T-helper 9 cell (primary cell): ENCODE measurements at places on chromosomes 4 and X.

DNA sequence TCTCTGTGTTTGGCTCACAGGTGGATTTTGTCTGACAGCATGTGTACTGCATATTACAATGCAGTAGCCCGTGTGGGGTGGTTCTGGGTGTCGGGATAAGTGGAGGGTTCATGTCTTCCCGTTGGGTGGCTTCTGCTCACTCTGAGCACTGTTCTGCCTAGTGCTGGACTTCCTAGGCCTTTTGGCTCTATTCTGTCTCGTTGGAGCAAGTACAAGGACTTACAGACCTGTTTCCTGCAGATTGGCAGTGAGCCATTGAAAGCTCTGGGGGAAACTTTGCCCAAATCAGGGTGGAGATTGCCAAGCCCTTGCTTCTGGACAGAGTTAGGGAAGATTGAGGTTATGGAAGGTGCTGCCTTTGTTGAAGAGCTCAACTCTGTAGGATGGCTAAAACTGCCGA lies 91.1 kb upstream of the SLC4A4 start:
- DNase-seq = no peak

DNA sequence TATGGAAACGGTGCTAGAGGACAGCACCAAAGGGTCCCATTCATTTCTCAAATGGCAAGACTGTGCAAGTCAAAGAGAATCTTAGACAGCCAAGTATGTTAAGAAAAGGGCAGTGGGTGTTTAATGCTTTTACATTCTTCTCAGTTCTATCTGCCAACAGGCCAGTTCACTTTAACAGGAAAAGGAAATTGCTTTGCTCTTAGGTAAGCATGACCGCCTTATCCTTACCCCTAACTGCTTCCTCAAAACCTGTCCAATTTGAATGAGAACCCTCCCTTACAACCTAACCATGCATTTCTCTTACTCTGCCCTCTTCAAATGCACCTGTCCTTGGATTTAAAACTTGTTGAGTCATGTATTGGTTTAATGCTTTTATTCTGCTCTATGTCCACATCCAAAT lies 44.5 kb upstream of the BLTP1 start:
- DNase-seq = no peak

- DNase-seq = no peak
Measured at GRCh38 chrX:27815209-27815608, 7.4 kb downstream of the MAGEB10 start.

DNA sequence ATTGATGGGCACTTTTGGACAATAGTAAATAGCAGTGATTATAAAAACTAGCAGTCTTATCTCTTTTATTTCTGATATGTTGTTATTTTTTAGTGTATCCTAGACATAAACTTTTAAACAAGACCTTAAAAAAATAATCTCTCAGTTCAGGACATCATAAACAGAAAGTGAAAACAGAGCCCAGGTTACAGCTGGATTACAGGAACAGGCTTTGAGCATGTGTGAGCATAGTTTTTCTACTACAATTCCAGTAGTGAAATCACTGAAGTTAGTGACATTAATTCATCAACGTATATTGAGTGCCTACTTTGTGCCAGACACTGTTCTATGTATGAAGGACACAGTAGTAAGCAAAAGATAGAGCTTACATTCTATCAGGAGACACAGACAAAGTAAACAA lies 16.9 kb downstream of the TRIM75 start:
- no peak for DNase-seq

- no peak for DNase-seq
Measured at GRCh38 chrX:97402333-97402732, 518.6 kb downstream of the RPA4 start.

DNA sequence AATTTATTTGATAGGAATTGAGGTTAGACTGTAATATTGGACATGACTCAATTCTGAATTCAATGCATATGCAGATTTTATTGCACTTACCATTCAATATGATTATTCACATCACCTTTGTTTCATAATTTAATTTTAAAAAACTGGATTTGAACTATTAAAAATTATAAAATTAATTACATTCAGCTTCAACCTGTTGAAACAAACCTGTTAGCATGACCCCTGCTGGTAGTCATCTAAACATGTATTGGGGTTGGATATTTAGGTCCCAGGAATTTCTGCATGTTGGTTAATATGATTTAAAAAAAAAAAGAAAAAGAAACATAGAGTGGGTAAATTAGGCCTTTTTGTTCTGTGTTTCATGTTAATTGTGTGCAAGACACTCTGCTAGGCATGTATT lies 85.9 kb downstream of the ARSJ start:
- DNase-seq = no peak

GRCh38 chrX:154044091-154044490 lies 24.4 kb upstream of the IRAK1 start:
- DNase-seq = no peak

DNA sequence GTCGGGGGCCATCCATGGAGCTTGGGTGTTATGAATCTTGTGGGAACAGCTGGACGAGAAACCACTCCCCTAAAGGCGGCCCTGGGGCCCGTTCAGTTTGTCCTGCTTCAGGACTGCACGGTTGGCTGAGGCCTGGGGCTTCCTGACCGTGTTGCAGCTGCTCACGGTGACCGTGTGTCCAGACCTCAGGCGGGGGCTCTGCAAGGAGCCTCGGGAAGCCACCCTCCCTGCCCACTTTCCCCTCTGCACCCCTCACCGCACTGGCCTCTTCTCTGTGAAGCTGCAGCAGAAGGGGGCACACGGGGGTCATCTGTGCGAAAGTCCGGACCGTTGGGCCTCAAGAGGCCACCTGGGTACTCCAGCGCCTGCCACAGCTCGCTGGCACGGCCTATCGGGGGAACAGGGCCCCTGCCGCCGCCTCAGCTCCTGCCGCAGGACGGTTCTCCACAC lies 29.4 kb downstream of the UVSSA start:
- DNase-seq = no peak

DNA sequence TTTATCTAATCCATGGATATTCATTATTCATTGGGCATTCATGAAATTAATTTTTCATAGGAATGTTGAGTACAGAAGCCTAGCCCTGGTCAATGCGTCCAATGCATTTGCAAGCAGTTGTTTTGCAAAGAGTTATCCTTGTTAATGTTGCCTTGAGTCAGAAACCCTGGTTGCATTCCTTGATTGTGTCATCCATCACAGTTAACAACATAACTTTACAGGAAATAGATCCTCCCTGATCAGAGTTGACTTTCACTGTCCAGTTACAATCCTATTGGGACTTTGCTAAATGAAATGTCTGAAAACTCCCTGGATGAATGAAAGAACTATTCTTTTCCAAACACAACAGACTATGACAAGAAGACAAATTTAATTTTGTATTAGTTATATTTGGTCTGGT lies 924.3 kb upstream of the SLIT2 start:
- DNase-seq = no peak

- no peak for DNase-seq
Measured at GRCh38 chr4:88527787-88528186, 4.2 kb upstream of the PYURF start.

DNA sequence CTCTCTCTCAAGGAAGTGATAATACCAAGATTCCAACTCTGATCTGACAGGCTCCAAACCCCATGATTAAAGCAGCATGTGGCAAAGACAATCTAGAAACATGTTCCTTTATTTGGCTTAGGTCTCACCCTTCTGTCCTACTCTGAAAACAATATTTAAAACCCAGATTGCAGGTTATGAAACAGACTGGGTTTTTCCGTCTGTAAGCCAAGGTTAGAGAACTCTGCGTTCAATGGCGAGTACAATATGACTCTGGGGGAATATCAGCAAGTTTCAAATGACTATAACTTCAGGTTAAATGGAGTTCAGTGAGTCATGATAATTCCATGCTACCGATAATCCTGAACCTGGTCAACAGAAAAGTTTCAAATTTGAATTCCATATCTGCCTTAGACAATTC lies 50.8 kb downstream of the ANAPC10 start:
- DNase-seq = no peak

DNA sequence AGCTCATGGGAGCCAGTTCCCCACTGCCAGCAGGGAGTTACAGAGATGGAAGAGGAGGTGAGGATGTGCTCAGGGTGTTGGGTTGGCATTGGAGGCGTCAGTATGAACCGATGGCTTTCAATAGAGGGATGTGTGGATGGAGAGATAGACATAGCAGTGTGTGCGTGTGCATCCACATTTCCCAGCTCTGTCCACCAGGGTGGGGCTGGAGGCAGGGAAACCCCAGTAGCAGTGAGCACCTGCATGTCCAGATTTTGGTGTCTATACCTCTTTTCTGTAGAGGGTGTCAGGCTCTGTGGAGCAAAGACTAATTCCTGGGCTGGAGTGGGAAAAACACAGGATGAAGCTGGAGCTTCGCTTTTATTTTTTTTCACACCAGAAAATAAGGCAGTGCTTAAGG lies 37.2 kb upstream of the HGFAC start:
- no peak for DNase-seq

DNA sequence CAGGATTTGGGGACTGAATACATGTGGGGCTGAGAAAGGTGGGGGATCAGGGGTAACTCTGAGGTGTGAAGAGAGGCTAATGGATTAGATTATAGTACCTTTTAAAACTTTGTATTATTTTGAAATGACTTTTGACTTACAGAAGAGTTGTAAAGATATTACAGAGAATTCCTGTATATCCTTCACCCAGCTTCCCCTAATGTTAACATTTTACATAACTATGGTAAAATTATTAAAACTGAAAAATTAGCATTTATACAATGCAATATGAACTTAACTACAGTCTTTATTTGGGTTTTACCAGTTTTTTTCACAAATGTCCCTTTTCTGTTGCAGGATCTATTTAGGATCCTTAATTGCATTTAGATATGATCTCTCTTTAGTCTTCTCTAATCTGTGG lies 57.4 kb downstream of the TMEM164 start:
- DNase-seq = no peak

- no peak for DNase-seq
Measured at GRCh38 chrX:115616943-115617563, 56.1 kb downstream of the PLS3 start.

DNA sequence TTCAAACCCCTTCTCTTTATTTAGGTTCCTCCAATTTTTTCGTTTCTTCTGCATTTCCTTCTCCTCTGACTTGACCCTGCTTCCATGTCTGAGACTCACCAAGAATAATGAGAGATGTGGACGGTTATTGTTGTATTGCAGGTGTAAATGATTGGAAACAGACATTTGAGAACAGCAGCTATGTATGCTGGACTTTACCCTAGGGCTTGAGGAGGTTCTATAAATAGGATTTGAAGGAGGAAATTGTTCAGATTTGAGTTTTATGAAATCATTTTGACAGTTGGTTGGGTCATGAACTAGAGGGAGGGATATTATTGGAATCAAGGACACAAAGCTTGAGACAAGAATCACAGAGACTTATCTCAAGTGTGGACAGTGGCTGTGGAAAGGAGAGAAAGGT lies 614.6 kb upstream of the CPEB2 start:
- DNase-seq = no peak

DNA sequence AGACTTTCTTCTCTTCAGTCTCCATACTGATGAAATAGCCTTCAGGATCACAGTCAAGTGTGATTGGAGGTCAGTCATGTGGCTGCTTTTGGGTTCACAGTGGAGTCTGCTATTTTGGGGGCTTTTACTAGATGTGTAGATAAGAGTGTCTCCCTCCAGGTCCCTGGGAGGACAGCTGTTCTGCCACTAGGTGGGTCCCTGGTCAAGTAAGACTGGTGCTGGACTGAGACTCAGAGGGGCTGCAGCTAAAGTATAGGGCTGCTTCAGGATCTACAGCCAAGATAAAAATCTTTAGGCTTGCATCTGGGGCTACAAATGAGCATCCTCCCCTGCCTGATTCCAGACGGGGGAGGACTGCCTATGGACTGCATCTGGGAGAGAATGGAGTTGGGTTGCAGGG lies 200.7 kb upstream of the ANKRD50 start:
- DNase-seq = no peak

DNA sequence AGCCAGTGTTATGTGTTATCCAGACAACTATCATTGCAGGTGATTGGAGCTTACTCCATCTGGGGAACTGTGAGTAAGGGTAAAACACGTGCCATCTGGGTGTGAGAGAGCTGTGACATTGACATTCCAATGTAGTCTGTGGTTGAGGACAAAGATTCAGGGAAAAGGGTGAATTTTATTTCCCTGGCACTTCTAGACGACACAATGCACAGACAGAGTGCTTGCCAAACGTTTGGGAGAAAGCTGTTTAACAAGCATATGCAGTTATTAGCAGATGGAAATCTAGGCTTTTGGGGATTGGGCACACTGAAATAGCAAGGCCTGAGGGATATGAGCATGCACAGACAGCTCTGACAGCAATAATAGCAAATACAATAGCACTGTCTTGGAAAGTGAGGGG lies 21.3 kb upstream of the CTSO start:
- DNase-seq = no peak

GRCh38 chr4:102629673-102630072 lies 128.5 kb downstream of the NFKB1 start:
- no peak for DNase-seq

GRCh38 chrX:71612256-71612655 lies 6.1 kb downstream of the CXCR3 start:
- no peak for DNase-seq

GRCh38 chr4:98446499-98447375 lies 185.6 kb downstream of the RAP1GDS1 start:
- DNase-seq = peak; percentile 41

- no peak for DNase-seq
Measured at GRCh38 chr4:169899295-169899694, 126.9 kb downstream of the MFAP3L start.

DNA sequence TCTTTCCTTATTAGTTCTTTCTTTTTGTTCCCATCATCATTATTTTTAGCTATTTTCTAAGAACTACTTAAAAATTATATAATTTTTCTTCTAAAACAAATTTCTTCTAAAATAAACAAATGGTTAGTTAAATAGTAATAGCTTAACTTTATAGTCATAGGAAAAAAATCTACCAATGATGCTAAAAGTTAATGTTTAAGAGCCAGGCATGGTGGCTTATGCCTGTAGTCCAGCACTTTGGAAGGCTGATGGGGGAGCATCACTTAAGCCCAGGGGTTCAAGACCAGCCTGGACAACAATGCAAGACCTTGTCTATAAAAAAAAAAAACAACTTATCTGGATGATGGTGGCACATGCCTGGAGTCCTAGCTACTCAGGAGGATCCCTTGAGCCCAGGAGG lies 127.1 kb upstream of the ANXA3 start:
- no peak for DNase-seq
